ENCODE measurements at places on chromosomes 12 and 14.

DNA sequence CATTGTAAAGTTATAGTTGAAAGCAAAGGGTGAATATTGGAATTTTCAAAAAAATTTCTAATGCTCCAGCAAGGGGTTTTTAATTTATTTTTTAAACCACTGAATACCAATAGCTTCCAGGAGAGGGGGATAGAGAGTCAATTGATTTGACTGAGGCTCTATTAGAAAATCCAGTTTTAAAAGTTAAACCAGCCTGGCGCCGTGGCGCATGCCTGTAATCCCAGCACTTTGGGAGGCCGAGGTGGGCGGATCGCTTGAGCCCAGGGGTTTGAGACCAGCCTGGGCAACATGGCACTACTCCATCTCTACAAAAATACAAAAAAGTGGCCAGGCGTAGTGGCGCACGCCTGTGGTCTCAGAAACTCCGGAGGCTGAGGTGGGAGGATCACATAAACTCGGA lies 150.1 kb downstream of the SLC38A4 start:
- DNase-seq = peak; percentile 53

DNA sequence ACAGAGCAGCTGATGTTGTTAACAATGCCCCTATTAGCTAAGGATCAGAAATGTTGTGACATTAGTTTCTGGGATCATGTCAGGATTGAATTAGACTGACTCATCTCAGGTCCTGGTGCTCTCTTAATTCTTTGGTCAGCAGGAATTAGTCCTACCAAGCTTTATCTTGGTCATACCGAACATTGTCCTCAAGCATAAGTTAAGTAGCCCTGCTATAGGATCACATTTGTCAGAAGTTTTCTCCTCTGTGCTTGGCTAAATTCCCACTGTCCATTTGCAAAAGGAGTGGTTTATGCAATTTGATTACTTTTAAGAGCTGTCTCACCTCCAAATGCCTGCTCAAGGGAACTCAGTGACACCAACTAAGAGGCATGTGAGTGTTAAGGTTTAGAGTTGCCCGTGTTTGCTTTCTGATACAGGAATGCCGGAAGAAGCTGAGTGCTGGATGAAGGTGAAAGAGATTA lies 48.4 kb upstream of the IFNG-AS1 start:
- DNase-seq = no peak

DNA sequence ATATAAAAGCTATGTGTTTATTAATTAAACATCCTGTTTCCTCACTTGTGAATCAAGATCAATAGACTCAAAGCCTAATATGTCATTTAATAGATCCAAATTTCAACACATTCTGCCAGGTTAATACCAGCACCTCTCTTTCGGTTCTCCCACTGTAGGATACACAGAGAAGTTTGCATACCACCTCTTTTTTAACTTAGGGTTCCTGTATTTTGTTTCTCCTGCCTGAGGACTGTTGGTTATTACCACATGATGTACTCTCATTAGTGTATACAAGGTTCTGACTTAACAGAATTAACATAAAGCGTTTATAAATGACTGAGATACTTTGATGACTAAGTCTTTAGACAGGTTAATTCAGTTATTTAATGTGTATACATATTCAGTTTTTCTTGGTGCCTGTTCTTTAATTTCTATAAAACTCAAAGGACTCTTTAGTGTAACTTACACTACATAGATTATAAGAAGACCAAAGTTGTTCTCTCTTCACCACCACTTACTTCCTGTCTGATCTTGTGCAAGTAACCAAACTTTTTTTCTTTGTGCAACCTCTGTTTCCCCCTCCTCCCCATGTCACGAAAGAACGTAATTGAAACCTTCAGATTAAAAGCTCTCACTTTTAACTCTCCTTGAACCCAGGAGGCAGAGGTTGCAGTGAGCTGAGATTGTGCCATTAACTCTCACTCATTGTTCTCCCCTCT lies 89.8 kb upstream of the DNM1L start:
- DNase-seq = no peak

DNA sequence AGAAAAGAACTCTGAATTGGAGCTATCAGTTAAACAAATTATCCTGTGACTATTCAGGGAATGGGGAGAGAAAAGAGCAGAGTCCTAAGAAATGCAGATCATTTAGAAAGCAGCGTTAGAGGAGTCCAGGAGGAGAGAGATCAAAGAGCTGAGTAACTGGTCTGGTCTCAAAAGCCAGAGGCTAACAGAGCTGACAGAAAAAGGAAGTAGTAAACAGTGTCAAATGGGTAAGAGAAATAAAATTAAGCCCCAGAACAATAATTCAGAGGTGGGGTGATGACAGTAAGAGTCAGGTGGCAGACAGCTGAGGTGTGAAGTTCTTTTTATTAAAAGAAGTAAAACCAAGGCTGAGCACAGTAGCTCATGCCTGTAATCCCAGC lies 19.3 kb downstream of the GXYLT1 start:
- DNase-seq = no peak
